ENCODE measurements at places on chromosomes 2 and 18.

- DNase-seq, result no peak
Observed at GRCh38 chr2:200976710-200977109, 13.2 kb upstream of the ORC2 start.

DNA sequence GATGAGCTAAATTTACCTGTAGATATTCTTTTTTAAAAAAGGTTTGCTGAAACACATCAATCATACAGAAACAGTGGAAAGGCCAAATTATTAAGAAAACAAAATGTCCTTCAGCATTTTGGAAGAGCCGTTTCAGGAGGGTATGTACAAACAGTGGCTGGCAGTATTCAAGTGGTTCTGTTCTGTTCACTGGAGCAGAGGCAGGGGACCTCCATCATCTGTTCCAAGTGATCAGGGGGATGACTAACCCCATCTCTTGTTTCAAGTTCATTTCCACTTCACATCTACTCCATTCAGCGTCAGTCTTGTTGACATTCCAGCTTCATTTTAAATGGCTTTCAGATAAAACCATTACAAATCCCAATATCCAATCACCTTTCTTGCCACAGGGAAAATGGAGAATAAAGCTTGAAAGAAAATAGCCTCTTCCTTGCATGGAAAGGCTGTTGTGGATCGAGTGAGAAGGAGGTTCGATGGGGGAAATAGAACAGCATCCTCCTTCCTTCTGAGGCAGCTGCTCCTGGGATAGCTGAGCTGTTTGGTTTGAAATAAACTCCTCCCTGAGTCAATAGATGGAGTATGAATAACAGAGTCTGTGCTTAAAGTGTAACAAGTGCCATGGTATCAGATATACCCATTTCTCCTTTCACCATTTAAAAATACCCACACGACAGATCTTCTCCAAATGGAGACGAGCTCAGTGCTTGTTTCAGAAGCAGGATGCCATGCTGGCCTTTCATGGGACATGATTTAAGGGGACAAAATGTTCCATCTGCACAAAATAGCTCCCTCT lies 63.7 kb upstream of the OTOF start:
- DNase-seq, result no peak

- DNase-seq, result no peak
Observed at GRCh38 chr2:230505162-230505561, 89.2 kb downstream of the SP100 start.

DNA sequence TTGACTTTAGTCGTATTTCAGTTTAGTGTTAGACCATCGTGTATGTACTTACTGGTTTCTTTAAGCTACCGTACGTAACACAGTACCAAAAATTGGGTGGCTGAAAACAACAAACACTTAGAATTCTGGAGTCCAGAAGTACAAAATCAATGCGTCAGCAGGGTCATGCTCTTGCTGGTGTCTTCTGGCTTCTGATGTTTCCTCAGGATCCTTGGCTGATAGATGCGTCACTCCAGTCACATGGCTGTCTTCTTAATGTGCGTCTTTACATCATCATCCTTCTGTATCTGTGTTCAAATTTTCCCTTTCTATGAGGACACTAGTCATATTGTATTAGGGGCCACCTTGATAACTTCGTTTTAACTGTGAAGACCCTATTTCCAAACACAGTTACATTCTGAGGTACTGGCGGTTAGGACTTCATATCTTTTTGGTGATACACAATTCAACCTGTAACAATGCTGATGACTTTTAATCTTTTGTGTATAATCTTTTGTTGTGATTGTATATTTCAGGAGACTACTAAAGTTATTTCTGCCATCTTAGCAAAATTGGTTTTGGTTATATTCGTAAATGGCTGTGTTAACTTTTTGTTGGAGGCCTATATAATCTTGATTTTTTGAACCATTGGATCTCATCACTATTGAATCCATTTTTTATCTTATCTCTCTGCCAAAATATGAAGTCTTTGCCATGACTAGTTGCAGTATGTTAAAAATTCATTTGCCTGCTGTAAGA lies 25.4 kb downstream of the ACTR3 start:
- DNase-seq, result no peak

GRCh38 chr2:88211003-88211808 lies 41.1 kb downstream of the THNSL2 start:
- no peak for DNase-seq

DNA sequence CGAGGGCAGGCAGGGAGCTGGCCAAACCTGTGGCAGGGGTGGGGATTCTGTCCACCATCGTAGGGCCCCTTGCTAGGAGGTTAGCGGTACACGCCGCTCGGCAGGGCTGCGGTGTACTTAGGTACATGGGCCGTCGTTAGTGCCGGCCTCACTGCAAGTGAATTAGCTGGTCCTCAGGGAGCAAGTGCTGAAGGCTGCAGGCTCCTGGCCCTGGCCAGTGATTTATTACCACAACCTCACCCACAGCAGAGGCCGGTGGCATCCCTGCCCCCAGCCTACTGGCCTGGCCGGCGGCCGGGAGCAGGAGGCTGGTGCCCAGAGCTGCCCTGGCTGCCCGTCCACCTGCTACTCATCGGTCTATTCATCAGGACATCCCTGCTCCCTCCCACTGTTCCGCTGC lies 19.6 kb upstream of the PTMA start:
- no peak for DNase-seq

GRCh38 chr2:167595839-167596471 lies 651.4 kb downstream of the STK39 start:
- no peak for DNase-seq

GRCh38 chr2:198054299-198054698 lies 249.9 kb downstream of the PLCL1 start:
- DNase-seq, result no peak

GRCh38 chr18:69956057-69956456 lies 8.4 kb upstream of the CD226 start:
- no peak for DNase-seq

GRCh38 chr18:77439888-77440287 lies 190.2 kb downstream of the GALR1 start:
- DNase-seq, result no peak

DNA sequence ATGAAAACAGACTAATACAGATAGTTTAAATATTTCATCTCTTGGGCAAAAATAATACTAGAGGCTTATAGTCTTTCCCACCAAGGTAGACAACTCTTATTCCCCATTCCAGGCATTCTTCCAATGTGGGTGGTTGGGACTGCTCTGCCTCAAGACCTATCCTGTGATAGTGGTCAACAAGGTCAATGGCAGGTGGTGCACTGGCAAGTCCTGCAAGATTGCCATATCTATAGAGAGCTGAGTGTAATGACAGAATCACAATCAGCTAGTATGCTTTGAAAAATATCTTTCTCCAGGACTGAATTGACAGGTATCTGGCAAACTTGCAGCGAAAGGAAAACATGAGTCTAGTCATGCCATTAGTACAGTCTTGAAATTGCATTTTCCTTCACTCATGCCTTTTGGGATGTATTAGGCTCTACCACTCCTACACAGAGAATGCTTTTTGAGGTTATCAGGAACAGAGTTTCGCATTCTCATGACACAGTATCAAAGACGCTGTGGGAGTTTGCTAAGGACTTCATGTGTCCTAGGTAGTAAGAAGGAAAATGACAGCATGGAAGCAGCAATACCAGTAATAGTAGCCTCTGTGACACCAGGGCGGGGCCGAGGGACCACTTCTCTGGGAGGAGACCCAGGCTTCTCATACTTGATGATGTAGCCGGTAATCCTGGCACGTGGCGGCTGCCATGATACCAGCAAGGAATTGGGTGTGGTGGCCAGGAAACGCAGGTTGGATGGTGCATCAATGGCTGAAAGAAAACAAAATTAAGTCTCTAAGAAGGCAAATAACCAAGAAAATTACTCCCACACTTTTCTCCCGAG lies 61.0 kb downstream of the FN1 start:
- DNase-seq, result no peak

DNA sequence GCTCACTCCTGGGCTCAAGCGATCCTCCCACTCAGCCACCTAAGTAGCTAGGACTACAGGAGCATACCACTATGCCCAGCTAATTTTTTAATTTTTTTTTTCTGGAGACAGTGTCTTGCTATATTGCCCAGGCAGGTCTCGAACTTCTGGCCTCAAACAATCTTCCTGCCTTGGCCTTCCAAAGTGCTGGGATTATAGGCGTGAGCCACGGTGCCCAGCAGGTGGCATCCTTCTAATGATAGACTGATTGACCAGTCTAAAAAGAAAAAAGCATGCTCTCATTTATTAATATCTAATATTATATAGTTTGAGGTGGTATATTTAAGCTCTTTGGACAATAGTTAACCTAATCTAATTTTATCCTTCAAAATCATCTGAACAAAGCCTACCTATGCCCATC lies 198.6 kb downstream of the CAMKMT start:
- no peak for DNase-seq

- DNase-seq, result no peak
Observed at GRCh38 chr2:129460299-129461198, 518.9 kb upstream of the RAB6C start.

GRCh38 chr2:113755835-113756354 lies 547 bp downstream of the SLC35F5 start:
- DNase-seq, result no peak

- no peak for DNase-seq
Observed at GRCh38 chr2:109644571-109645275, 30.6 kb downstream of the SOWAHC start.

DNA sequence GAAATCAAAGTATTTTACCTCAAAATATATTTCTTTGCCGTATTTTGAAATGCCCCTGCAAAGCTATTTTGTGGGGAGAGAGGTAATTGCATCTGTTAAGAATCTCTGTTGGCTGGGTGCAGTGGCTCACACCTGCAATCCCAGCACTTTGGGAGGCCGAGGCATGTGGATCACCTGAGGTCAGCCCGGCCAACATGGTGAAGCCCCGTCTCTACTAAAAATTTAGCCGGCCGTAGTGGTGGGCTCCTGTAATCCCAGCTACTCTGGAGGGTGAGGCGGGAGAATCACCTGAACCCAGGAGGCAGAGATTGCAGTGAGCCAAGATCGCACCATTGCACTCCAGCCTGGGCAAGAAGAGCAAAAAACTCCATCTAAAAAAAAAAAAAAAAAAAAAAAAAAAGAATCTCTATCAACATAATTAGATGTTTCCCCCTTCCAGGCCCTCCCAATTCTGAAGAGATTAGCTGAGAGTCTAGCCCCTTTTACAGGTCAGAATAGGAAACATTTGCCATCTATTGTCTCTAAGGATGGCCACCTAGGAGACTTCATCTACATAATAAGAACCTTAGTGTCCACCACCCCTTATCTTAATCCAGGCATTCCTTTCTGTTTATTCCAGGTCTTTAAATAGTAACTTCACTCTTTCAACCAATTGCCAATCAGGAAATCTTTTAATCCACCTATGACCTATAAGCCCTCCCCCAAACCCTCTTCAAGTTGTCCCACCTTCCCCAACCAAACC lies 3.5 kb upstream of the TRAPPC8 start:
- DNase-seq, result no peak

GRCh38 chr2:128716299-128716721 lies 397.6 kb upstream of the HS6ST1 start:
- no peak for DNase-seq

DNA sequence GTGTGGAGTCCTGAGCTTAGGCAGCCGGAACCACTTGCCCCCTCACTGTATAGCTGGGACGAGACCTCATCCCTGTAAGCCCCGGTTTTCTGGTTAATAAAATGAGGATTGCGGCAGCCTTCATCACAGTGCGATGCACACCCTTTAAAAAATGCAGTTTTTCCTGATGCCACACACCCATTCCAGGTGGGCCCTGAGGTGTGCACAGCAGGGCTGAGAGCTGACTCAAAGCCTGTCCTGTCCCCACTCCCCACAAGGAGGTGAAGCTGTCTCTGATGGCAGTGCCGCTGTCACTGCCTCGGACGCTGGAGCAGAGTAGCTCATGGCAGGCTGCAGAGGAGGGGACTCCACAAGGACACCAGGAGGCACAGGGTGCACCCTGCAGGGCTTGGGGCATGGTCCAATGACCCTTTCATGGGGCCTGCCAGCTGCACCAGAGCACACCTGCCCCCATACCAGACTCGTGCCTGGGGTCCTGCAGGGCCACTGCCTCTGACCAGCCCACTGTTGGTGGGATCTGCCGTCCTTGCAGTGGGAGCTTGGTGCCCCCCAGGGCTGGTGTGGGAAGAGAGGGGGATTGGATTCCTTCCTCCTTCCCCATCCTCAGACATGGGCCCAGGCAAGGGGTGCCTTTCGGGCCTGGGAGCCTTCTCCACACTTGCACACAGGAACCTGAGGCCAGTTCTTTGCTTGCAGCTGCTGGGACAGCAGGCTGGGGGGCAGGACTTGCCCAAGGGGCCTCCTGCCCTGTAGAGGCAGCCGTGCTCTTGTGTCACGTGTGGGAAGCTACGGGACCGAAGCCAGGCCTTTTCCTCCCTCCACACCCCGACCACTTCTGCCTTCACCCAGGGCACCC lies 22.8 kb downstream of the GPC1 start:
- no peak for DNase-seq

DNA sequence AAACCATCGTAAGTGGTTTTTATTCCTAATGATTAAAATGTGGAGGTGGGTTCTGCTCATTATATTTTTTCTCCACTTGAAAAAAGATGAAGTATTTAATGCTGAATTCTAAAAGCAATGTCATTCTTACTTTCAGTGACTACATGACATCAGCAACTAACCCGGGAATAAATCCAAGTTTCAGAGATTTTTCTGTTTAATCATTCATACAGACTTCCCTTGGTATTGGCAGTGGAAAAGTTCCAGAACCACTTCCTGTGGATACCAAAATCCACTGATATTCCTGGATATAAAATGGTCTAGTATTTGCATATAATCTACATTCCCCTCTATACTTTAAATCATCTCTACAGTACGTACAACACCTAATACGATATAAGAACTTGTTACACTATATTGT lies 128.6 kb downstream of the ZNF532 start:
- DNase-seq, result no peak
